ENCODE measurements at places on chromosomes 2 and 18.

DNA sequence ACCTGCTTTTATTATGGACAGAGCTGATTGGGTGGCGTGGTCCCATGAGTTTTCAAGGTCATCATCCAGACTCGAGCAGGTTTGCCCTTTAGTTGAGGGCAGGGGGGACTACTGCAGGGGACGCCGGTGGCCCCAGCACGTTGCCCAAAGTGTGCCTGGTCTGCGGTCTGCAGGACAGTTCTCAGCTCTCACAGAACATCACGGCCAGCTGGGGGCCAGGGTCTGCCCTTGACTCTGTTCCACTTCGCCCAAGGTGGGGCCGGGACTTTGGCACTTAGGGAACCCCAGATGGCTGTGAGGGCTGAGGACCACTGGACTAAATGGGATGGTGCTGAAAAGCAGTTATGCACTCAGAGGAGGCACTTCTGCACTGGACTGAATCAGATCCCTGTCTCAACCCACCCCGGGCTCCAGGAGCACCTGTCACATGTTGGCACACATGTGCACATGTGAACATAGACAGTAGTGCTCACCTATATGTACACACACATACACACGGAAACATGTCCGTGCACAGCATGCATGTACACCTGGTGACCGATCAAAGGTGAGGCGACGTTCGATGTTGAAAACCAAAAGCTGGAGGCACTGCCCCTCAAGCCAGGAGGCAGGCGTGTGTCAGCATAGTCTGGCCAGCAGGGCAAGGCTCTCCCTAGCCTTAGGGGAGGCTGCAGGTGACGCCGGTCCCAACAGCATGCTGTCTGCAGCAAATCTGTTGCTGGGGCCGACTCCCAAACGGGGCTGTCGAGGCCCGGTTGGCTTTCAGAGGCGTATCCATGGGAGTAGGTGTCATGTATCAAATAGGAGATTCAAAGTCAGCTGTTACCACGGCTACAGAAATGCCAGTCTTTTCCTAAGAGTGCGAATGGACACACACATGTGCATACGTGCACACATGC, 10.2 kb downstream of the ANO7 start:
- no peak for DNase-seq

DNA sequence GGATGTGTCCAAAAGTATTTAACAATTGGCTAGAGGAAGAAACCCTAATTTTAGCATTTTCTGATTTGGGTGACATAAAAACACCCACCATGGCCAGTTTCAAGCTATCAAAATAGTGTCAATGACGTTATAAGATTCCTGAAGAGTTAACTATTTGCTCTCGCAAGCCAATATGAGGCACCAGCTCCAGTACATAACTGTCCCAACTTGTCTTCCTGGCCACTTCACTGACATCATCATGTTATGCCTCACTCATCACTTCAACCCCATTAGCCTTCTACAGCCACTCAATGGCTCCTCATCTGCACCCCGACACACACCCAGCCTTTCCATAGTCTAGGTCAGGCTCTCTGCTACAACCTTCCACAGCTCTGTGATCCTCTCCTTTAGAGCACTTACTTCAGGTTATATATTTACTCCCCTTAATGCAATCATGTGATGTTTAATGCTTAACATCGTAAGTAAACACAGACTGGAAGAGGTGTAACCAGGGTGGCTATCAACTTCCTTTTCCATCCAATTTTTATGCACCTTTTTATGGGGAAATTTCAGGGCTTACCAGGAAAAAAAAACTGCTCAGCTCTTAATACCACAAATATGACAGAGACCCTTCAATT, 158.7 kb downstream of the VWC2L start:
- DNase-seq: no peak

GRCh38 chr2:52423111-52423510, 1344.5 kb upstream of the CHAC2 start:
- no peak for DNase-seq

- no peak for DNase-seq
These were observed 255.3 kb upstream of the CCDC68 start for GRCh38 chr18:55214534-55214933.
